ENCODE measurements at places on chromosomes 1 and 21. TPM values are rescaled to one million over a fixed set of nuclear protein-coding genes. Genes with fewer than 3 reads are reported as not detected.

GRCh38 chr1:209382231-209383100, 201.0 kb upstream of the CAMK1G start:
- no peak overlapping the region for H3K4me3 ChIP-seq
- DNase-seq = no peak
- no peak overlapping the region for H3K27ac ChIP-seq
- H3K36me3 ChIP-seq = no peaks in the 10 kb centered on the region

DNA sequence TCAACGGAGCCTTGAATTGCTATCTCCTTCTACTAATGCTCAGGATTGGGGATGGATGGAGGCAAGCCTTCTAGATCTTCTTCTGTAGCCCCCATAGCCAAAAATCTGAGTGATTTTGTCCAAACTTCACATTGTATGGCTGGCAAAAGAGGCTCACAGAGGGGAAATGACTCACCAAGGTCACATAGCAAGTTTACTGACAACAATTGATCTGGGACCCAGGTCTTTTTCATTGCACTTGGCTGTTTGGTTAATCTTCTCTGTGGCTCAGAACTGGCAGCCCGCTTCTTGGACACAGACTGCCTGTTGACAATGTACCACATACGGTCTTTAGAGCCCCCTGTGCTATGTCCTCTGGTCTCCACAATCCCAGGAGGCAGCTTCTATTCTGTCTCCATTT, 3.0 kb upstream of the LACTBL1 start:
- no peak overlapping the region for H3K4me3 ChIP-seq
- H3K4me1 ChIP-seq = no peaks in the 10 kb centered on the region
- H3K36me3 ChIP-seq = no peaks in the 10 kb centered on the region
- DNase-seq = peak; percentile 13
- no peak overlapping the region for H3K27ac ChIP-seq

GRCh38 chr1:155649676-155650075, 38.9 kb downstream of the YY1AP1 start:
- H3K36me3 ChIP-seq = no peaks in the 10 kb centered on the region
- DNase-seq = no peak
- H3K27me3 ChIP-seq = no peaks in the 10 kb centered on the region
- H3K4me1 ChIP-seq = peaks cover 8% of the 10 kb centered on the region
- H3K27ac ChIP-seq = no peak overlapping the region

DNA sequence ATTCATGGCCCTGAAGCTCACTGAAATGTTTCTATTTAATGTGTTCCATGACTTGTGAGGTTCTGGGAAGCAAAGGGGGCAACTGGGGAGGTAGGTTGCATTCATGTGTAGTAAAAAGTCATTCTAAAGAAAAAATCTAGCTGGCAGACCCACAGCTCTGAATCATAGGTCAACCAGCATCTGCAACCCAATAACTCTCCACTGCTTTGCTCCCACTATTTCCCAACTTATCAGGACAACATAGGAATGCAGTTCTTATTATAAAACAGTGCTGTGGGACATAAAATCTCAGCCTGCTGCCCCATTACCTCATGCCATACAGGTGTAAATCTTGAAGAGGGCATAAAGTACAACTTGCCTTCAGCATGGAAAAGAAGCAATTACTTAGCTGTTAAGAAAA, 576.1 kb upstream of the PTBP2 start:
- no peak for DNase-seq
- H3K4me3 ChIP-seq = no peak overlapping the region
- H3K36me3 ChIP-seq = no peaks in the 10 kb centered on the region

Gene ERICH3
- not detected for total RNA-seq

Gene RNU1-1
- total RNA-seq = under 0.01 TPM

Gene LRRC38
- total RNA-seq = not detected

GRCh38 chr1:69702085-69702484, 134.4 kb downstream of the LRRC7 start:
- no peaks in the 10 kb centered on the region for H3K27me3 ChIP-seq
- no peak for DNase-seq

DNA sequence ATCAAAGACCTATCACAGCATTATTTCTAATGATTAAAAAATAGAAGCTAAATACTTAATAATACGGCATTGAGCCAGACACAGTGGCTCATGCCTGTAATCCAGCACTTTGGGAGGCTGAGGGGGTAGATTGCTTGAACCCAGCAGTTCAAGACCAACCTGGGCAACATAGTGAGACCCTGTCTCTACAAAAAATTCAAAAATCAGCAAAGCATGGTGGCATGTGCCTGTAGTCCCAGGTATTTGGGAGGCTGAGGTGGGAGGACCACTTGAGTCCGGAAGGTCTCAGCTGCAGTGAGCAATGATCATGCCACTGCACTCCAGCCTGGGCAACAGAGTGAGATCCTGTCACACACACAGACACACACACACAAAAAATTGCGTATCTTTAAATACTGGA, 10.7 kb downstream of the TAF13 start:
- no peaks in the 10 kb centered on the region for H3K4me1 ChIP-seq
- no peak overlapping the region for H3K27ac ChIP-seq
- no peak for DNase-seq
- H3K27me3 ChIP-seq = no peaks in the 10 kb centered on the region
- peaks cover 31% of the 10 kb centered on the region for H3K36me3 ChIP-seq
- no peak overlapping the region for H3K4me3 ChIP-seq

Gene ASAP3
- 18.6 TPM for total RNA-seq

DNA sequence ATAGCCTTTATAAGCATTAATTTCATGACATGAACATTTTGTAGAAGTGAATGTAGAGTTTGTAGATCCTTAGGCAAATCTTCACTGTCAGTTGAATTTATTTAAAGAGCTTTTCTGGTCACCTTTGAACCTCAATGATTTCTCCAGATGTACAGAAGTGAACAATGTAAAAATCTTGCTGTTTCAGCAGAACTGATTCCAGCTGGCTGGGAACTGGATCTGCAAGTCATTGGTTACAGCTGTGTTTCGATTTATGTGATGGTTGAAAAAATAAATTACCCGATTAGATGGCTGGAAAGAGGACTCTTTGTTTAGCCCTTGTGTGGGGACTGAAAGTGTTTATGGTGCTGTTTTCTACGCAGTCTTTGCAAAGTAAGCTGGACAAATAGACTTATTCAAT, 849.8 kb downstream of the USP25 start:
- DNase-seq = peak; percentile 53
- H3K27ac ChIP-seq = no peak overlapping the region
- no peaks in the 10 kb centered on the region for H3K4me1 ChIP-seq
- H3K27me3 ChIP-seq = no peaks in the 10 kb centered on the region

Gene BTBD19
- 0.56 TPM for total RNA-seq

Gene TXNDC12
- 29.9 TPM for total RNA-seq

- H3K4me1 ChIP-seq = peaks cover 15% of the 10 kb centered on the region
Measured at GRCh38 chr1:162627662-162628296, 4.5 kb upstream of the DDR2 start.

GRCh38 chr1:219900201-219900600, 28.2 kb downstream of the SLC30A10 start:
- H3K4me3 ChIP-seq = no peak overlapping the region
- DNase-seq = no peak
- H3K27me3 ChIP-seq = no peaks in the 10 kb centered on the region
- H3K27ac ChIP-seq = no peak overlapping the region
- H3K36me3 ChIP-seq = no peaks in the 10 kb centered on the region

DNA sequence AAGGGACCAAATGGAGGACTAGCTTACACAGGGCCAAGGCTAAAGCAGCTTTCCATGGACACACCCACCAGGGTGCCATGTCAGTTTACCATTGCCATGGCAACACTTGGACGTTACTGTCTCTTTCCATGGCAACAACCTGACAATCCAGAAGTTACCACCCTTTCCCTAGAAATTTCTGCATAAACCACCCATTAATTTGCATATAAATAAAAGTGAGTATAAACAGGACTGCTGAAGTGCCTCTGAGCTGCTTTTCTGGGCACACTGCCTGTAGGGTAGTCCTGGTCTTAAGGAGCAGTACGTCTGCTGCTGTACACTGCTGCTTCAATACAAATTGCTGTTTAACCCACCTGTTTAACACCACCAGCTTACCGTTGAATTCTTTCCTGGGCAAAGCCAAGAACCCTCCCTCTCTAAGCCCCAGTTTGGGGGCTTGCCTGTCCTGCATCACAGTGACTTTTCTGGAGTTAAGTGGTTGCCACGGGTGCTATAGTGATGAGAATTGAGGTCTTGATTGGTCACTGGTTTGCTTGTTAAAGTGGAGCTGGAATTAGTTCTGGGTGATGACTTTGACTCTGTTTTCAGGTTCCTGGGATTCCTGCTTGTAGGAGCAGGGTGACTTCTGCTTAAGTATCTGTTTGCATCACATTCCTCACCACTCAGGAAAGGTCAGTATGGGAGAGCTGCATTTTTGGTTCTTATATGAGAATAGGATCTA, 83.2 kb downstream of the CLDN17 start:
- DNase-seq = no peak
- no peaks in the 10 kb centered on the region for H3K36me3 ChIP-seq
- H3K4me1 ChIP-seq = no peaks in the 10 kb centered on the region
- H3K4me3 ChIP-seq = no peak overlapping the region
- H3K27ac ChIP-seq = no peak overlapping the region

Gene C1orf21
- total RNA-seq = 15.8 TPM

DNA sequence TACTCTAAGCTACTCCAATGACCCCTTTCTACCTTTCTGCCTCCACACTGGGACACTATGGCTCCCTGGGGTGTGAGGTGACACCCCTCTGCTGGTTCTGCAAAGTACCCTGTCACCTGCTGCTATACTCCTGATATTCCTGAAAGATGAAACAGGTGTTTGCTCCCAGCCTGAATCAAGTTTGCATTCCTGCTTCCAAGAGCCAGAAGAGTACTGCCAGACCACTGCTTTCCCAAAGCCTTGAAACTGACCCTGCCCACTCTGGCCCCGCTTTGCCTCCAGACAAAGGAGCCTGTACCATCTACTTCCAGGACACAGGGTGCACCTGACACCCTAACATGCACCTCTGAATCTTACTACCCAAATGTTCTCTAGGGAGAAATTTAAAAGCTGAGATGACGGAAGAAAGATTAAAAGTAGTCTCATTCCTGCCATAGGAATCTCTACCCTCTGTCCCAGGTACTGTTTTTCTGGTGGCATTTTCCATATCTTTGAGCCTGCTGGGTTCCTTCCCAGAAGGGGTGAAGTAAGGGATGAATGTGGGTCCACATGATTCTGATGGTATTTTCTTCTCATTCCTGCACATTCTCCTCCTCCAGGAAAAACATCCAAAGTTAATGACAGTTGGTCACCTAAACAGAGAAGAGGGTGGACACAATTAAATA, 70.3 kb upstream of the DUSP10 start:
- no peaks in the 10 kb centered on the region for H3K36me3 ChIP-seq
- no peak for DNase-seq
- H3K27ac ChIP-seq = no peak overlapping the region

DNA sequence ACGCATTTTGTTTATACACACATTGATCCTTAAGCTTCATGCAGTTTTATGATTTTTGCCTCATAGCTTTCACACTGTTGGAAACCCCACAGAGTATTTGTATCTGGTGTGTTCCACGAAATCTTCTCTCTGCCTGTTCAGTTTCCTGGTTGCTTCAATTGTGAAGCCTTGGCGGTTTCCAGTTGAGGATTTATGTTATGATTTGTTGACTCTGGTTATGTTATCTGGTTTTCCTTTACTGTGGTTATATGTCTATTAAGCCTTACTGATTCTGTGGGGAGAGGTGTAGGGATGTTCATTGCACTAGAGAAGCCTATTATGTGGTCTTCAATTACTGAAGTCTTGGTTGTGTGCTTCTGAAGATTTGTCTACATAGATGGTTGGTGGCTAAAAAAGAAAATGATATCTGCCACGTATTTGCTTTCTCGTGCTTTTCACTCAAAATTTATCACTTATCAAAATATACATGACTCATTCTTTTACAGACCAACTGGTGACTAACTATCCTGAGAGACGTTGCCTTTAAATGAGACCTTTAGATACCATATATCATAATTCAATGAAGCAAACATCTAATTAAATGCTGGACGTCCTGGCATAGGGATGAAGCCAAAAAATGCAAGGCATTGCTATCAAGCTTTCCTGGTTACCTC, 488.0 kb upstream of the B3GALT2 start:
- H3K27ac ChIP-seq = no peak overlapping the region
- H3K36me3 ChIP-seq = no peaks in the 10 kb centered on the region
- H3K4me1 ChIP-seq = peaks cover 6% of the 10 kb centered on the region
- H3K4me3 ChIP-seq = no peak overlapping the region

- no peaks in the 10 kb centered on the region for H3K27me3 ChIP-seq
- DNase-seq = no peak
- no peaks in the 10 kb centered on the region for H3K4me1 ChIP-seq
- H3K36me3 ChIP-seq = no peaks in the 10 kb centered on the region
- H3K4me3 ChIP-seq = no peak overlapping the region
Measured at GRCh38 chr1:218613105-218613504, 268.0 kb downstream of the TGFB2 start.

DNA sequence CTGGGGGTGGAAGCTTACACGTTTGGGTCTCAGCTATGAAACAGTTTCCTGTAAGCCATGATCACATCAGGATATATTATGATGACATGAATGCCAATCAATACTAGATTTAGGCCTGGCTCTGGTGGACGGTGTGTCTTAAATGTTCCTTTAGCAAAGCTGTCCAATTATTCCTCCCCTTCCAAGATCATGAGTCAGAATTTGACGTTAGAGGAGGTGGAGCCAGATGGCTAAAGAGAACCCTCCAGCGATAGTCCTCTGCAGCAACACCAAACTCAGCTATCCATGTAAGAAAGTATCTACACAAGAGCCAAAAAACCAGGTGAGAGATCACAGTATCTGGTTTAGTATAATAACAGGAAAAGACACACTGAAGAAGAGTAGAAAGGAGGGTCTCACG, 47.8 kb downstream of the PACC1 start:
- DNase-seq = peak; percentile 49
- H3K36me3 ChIP-seq = peaks cover 6% of the 10 kb centered on the region
- no peaks in the 10 kb centered on the region for H3K4me1 ChIP-seq
- H3K27ac ChIP-seq = no peak overlapping the region
- H3K27me3 ChIP-seq = no peaks in the 10 kb centered on the region
- H3K4me3 ChIP-seq = no peak overlapping the region

DNA sequence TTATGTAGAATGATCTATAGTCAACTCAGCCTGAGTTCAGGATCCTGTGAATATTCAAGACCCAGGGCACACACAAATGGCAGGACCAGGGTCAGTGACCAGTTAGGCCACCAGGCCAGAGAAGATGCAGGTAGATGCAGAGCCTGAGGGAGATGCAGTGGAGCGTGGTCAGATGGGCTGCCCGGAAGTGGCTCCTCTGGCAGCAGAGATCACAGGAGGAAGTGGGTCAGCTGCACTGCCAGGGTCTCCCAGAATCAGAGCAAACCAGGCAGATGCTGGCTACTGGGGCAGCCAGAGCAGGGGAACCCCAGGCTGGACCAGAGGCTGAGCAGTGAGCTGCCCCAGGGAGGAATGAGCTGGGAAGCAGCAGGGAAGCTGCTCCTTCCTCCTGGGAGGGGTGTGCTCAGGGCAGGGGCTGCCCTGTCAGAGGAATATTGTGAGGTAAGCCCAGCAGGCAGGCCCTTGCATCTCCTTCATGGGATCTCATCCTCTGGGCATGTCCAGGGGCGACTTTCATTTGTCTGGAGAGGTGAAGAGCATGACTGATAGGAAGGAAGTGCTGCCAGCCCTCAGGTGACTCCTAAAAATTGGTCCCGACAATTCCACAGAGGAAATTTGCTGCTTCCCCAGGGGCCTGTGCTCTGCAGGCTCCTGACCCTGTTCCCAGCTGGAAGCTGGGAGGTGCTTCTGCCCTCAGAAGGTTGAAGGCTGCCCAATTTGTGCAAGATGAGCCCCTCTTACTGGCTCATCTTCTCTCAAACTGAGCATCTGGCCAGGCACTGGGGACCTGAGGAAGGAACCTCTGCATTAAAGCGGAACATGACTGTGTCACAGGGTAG, 49.3 kb downstream of the STUM start:
- no peak overlapping the region for H3K27ac ChIP-seq
- H3K27me3 ChIP-seq = peaks cover 12% of the 10 kb centered on the region
- H3K4me3 ChIP-seq = no peak overlapping the region
- DNase-seq = no peak

Gene AMY1B
- total RNA-seq = not detected

Gene SLC37A1
- total RNA-seq = 0.36 TPM

All from IMR-90 (cell line).